Astrocyte of the hippocampus (primary cell): ENCODE measurements at places on chromosomes 1 and 21.
A peak's percentile ranks its signal among the peaks of the same experiment; 100 is the strongest.

DNA sequence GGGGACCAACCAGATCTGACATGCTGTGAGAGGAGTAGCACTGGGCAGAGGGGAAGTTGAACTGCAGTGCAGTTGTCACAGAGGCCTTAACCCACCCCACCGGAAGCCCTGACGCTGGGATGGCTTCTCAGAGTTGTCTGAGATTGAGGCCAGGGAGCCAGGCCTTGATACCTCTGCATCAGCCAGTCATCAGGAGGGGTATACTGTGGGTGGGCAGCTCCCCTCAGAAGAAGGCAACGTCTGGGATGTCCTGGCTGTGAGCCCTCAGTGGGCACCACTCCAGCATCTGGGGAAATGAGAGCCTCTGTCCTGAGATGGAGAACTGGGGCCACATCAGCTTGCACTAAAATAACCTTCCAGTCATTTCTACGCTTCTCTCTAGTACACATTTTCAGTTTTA, 47.9 kb upstream of the BCAR3 start:
- no peak for DNase-seq

GRCh38 chr1:232951180-232951579, 769 bp downstream of the NTPCR start:
- DNase-seq = peak; percentile 50

DNA sequence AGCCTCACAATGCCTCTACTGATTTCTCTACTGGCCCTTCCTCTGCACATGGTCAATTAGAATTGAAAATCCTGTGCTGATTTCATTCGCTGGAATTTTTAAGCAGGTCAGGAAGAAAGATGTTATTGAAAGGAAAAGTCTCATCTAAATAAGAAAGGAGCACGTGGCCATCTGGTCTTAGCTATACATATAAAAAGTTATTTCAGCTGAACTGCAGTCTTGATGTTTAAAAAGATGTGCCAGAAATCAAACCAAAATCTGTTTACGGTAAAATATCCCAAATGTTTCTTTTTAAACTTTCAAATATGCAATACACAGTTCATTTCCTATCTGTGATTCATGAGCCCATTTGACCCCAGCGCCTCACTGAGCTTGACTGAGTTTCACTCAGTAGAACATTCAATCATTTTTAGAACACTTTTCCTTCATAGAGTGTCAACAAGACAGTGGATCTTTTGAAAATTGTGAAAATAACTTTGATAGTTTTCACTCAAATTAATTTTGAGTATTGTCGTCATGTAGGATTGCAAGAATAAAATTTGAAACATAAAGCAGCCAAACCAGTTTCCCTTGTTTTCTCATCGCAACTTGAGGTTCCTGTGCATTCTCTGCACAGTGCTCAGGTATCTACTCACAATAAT, 293.6 kb downstream of the PTPRC start:
- no peak for DNase-seq

GRCh38 chr1:34746101-34746500, 8.7 kb upstream of the GJB5 start:
- DNase-seq = no peak

- no peak for DNase-seq
Observed at GRCh38 chr1:63408331-63408730, 40.9 kb downstream of the ALG6 start.

DNA sequence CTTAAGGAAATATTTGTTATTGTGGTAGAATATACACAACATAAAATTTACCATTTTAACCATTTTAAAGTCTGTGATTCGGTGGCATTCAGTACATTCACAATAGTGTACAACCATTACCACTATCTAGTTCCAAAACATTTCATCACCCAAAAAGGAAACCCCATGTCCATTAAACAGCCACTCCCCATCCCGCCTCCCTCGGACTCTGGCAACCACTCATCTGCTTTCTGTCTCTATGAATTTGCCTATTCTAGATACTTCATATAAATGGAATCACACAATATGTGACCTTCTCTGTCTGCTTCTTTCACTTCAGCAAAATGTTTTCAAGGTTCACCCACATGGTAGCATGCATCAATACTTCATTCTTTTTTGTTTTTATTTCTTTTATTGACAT, 51.3 kb downstream of the PTP4A2 start:
- no peak for DNase-seq

DNA sequence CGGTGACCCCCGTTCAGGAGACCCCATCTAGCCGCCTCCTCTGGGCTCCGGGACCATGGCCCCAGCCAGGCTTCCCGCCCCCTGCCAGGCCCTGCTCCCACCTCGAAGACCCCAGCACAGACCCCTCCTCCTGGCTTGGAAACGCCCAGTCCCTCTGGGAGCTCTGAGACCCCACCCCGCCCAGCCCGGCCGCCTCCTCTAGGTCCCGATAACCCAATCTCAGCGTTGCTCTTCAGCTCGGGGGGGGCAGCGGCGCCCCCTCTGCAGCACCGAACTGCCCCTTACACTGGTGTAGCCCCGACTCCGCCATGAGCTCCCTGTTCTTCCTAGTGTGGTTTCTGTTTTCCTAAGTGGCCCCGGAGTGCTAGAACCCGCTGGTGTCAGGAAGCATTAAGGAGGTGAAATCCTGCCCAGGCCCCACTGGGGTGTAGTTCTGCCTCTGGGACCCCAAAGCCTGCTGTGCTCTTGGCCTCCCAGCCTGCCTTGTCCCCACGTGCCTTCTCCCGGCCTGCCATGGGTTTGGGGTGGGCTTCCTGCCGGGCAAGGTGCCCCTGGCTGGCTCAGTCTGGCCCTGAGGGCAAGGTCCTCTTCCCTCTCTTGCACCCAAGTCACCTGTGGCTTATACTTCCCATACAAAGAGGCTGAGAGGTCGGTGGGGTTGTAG, 10.7 kb upstream of the MMEL1 start:
- DNase-seq = no peak

DNA sequence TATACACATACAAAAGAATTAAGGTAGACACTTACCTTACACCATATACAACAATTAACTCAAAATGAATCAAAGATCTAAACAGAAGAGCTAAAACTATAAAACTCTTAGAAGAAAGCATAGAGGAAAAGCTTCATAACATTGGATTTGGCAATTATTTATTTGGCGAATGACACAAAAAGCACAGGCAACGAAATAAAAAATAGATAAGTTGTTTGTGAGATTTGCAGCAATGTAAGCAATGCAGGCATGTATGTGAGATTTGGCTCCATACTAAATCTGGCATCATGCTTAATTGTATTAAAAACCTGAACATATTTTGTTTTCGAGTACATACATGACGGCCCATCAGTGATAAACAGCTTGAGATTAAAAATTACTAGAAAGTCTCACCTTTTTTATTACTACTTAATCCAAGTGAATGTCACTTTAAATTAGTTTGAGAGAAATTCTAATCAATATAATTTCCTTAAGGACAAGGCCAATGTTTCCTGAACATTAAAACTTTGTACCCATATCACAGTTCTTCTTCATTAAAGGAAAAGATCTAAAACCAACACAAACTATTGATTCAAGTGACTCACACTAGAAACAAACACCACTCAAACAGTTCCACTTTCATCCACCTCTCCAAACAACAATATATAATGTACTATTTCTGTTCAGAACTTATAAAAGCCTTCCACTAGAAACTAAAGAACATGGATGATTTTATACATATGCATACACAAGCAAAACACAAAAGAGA, 23.1 kb upstream of the TMEM125 start:
- no peak for DNase-seq

- peak; percentile 58 for DNase-seq
Observed at GRCh38 chr1:118097622-118098348, 87.2 kb downstream of the SPAG17 start.

- no peak for DNase-seq
Observed at GRCh38 chr1:221693087-221693486, 48.8 kb downstream of the DUSP10 start.

DNA sequence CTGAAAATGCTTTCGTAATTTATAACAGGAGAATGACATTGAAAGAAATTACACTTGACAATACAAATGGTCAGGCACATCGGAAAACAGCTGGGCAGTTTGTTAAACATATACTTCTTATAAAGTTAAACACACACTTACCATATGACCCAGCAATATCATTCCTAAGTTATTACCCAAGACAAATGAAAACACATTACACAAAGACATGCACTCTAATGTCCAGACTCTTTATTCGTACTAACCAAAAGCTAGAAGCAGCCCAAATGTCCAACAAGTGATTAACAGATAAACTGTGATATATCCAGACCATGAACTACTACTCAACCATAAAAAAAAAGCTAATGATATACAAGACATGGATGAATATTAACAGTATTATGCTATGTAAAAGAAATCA, 8.5 kb downstream of the AKT3 start:
- peak; percentile 3 for DNase-seq

GRCh38 chr1:158916085-158916484, 15.3 kb upstream of the PYHIN1 start:
- DNase-seq = peak; percentile 1

- DNase-seq = peak; percentile 20
Observed at GRCh38 chr1:6783936-6784559, 1.2 kb upstream of the CAMTA1 start.

GRCh38 chr1:235468004-235468403, 36.2 kb downstream of the B3GALNT2 start:
- peak; percentile 47 for DNase-seq

- no peak for DNase-seq
Observed at GRCh38 chr21:38802050-38803026, 3.4 kb upstream of the ETS2 start.

DNA sequence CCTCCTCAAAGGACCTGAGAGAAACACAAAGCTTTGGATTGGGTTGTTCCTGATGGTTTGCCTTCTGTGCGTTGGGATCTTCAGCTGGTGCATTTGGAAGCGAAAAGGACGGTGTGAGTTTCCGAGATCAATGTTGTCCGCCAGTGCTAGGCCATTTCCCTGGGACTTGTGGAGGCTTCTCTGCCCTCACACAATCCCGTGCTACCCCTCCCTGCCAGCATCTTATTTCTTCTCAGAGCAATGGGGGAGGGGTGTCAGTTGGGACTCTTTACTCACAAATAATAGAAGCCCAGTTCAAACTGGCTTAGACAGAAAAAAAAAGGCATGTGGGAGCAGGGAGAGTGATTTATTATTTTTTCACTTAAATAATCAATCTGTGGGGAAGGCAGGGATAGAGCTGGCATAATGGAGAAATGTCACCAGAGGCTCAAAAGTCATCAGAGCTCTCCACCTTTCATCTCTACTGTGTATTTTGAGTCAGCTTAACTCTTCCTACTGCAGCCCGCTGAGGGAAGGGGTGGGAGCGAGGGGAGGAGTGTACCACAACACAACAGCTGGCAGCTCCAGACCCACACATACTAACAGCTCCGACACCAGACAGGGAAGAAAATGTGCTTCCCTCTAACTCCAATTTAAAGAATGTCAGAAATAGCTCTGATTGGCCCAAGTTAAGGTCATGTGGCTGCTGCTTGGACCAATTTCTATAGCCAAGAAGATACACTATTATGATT, 22.4 kb downstream of the LY9 start:
- DNase-seq = no peak

- peak; percentile 90 for DNase-seq
Observed at GRCh38 chr21:34129039-34129891, 55.9 kb downstream of the MRPS6 start.

DNA sequence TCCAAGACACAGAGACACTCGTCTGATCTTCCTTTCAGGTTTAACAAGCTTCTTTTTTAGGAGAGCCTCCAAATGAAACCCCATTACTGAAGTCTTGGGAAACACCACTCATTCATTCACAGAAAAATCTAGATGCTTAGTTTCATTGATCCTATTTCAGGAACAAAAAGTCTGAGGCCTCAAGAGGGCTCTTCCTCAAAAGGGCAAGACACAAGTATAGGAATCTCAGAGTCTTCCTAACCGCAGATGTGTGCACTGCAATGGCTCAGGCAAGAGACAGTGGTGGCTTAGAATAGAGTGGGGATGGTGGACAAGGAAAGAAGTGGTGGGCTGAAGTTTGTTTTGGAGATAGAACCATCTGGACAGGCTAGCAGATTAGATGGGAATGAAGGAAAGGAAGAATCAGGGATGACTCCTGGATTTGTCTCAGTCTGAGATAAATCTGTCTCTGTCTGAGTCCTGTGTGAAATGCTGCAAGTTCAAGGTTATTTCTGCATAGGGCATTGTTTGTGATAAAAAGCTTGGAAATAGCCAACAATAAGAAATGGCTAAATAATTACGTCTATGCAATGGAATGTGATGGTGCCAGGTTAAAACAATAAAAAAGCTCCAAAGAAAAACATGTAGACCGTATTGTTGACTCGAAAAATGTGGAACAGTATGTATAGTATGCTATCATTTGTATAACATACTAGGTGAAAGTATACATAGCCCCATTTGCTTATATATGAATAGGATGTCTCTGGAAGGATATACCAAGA, 8.9 kb upstream of the CTSE start:
- no peak for DNase-seq

- DNase-seq = no peak
Observed at GRCh38 chr1:213417225-213417820, 366.3 kb downstream of the RPS6KC1 start.

DNA sequence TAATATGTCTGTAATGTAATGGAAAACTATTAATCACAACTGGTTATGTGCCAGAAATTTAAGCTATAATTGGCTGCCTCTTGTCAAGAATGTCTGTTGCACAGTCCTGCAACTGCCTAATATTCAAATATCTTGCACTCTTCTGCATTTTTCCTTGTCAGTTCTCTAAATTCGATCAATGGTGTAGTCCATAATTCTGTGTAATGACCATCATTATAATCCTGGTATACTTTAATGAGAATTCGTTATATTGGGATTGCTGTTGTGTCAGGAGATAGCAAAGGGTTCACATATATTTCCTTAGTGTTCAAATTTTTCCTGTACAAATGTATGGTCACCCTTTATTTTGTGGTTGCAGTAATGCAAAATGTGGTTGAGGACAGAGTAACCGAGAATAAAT, 4.8 kb downstream of the NTNG1 start:
- no peak for DNase-seq

DNA sequence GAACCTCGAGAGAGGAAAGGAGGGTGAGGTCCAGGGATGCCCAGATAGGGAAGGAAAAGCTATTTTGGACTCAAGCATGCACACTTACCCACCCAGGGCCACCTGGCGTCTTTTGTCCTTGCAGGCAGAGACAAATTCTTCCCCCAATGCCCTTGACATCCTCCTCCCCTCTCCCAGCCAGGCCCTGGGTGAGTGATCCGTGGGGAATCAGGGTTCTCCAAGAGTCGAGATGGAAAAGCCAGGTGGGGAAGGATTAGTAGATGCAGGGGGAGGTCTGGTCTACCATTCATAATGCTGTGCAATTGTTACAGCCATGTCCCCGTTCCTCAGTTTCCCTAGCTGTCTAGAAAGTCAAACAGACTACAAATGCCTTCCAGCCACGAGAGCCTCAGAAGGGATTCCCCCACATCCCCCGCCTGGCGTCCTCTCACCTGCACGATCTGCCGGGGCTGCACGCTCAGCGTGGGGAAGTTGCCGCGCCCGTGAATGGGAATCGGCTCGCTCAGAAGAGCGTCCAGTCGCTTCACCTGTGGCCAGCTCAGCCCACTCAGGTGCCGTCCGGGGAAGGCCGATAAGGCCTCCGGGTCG, 580 bp downstream of the TENT5B start:
- DNase-seq = no peak

GRCh38 chr1:181659321-181659957, 176.1 kb downstream of the CACNA1E start:
- DNase-seq = no peak
